ENCODE measurements at places on chromosomes 5 and 9. TPM values are rescaled to one million over a fixed set of nuclear protein-coding genes. Genes with fewer than 3 reads are reported as not detected.

- no peak for DNase-seq
These were observed 69.1 kb downstream of the ZNF366 start for GRCh38 chr5:72438141-72438540.

DNA sequence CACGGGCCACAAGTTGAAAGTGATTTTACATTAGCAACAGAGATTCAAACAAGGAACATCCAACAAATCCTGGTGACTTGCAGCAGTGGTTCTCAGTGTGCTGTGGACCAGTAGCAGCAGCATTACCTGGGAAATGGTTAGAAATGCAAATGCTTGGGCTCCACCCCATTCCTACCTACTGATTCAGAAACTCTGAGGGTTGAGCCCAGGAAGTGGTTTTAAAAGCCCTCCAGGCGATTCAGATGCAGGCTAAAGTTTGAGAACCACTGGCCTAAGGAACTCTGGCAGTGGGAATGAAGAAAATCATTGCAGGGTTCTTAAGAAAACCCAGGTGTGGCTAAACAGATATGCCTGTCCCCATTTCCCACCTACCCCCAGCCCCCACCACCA, 398.8 kb downstream of the ENC1 start:
- peak; percentile 26 for DNase-seq

Gene CARTPT
- 1.5 TPM for total RNA-seq

DNA sequence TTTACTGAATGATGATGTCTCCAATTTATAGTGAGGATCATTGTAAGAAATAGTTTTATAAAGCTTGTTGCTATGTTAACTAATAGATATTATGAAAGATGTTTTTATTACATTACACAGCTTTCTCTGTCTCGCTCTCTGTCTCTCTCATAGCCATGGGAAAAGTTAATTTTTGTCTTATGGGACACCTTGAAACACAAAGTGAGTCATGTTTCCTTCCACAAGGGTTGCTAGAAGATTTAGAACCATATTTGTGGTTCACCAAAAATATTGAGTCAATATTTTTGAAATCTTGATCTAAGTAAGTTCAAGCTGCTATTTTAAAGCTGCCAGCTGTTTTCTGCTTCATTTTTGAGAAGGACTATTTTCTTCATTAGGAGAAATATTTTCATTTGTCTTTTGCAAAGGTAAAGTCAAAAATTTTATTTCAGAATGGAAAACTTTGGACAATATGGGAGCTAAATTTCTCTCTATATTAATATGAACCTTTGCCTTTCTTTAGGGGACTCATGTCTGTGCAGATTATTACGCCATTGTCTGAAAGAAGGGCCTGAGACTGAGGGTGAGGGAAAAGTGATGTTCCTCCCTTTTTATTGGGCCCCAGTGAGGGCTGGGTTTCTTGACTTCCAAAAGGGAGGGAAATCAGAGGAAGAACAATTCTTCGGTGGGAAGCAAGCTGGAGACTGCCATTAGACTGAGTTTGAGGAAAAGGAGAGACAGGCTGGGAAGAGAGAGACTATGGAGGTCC, 87.9 kb upstream of the SLC24A2 start:
- DNase-seq = no peak

DNA sequence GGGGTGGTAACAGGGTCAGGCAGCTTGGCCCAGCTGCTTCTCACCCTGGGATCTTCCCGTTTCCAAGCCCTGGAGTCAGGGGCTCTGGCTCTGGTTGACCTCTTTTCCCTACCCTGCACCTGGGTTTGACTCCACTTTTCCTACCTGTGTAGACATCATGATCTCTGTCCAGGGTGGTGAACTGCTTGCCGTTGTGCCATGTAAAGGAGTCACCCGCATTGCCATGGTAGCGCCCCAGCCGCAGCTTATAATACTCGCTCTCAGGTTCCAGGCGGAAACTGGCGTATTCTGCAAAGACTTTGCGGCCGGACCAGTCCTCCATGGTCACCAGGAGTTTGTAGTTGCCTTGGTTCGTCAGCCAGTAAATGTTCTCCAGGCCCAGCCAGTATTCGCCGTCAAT, 30.9 kb downstream of the ANGPTL2 start:
- no peak for DNase-seq

GRCh38 chr5:72137826-72138409, 30.6 kb downstream of the MAP1B start:
- DNase-seq = no peak

- DNase-seq = no peak
These were observed 23.9 kb downstream of the SLC35A4 start for GRCh38 chr5:140588311-140589070.

GRCh38 chr5:159704160-159704559, 212.1 kb upstream of the ADRA1B start:
- DNase-seq = no peak

DNA sequence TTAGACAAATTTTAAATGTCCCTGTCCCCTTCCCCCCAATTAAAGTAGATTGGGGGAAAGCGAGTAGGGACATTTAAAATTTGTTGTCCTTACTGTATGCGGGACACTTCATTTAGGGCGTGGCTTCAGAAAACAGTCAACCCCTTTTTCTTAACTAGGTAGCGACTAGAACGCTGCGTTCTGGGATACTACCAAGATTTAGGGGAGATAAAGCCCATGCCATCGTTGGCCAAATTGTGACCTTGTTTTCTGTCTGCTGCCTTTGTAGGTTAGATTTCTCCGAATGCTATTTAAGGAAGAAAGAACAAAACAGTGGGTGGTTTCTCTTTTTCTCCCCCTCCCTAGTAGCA, 1.2 kb downstream of the CKS2 start:
- DNase-seq = no peak

GRCh38 chr9:78463750-78464149, 166.8 kb downstream of the PSAT1 start:
- no peak for DNase-seq

All from prostate gland (tissue), 2 donors.